ENCODE measurements at places on chromosomes 7 and 10.
A peak's percentile ranks its signal among the peaks of the same experiment; 100 is the strongest.

GRCh38 chr7:45098983-45099839 lies 10.4 kb upstream of the NACAD start:
- DNase-seq = no peak

- DNase-seq = peak; percentile 14
Observed at GRCh38 chr7:155198901-155199845, 98.5 kb upstream of the INSIG1 start.

- DNase-seq = no peak
Observed at GRCh38 chr7:11636274-11636673, 195.7 kb downstream of the THSD7A start.

- DNase-seq = no peak
Observed at GRCh38 chr10:3213208-3213607, 40.6 kb upstream of the PITRM1 start.

DNA sequence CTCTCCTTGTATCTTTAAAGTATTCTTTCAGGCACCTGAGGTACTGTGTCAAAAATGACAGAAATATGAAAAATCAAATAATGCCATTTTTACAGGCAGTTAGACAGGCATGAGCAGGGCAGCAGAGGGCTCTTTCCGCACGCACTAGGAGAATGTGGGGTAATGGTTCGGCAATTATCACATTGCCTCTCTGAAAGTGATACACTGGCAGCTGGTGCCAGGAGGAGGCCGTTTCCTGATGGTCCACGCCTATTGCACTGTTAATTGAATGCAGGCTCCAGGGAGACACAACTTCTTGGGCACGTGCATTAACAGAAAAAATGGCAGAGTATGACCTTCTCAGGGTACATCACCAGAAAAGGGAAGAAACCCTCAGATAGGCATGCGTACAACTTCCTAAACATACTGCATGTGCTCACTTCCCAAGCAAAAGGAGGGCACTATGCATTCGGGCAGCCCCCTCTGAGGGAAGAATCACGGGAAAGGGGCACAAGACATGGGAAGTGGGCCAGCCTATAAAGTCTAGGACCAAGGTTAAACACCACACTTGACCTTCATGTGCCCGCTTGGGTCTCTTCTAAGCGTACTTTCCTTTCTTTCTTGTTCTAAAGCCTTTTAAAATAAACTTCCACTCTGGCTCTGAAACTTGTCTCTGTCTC lies 161.7 kb downstream of the TNS3 start:
- no peak for DNase-seq

DNA sequence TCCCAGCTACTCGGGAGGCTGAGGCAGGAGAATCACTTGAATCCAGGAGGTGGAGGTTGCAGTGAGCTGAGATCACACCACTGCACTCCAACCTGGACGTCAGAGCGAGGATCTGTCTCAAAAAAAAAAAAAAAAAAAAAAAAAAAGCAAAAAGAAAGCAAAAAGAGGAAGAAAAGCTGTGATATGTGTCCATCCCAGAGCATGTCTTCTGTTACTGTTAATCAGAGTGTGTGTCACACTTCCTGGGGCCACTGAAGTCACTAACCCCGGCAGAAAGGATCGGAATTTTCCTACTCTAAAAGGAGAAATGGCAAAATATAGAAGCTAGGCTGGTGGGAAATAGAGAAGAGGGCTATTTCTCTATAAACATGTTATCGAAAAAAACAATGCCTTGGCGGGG lies 11.9 kb downstream of the PIK3AP1 start:
- no peak for DNase-seq

- DNase-seq = no peak
Observed at GRCh38 chr7:135390829-135391228, 119.1 kb downstream of the CNOT4 start.

DNA sequence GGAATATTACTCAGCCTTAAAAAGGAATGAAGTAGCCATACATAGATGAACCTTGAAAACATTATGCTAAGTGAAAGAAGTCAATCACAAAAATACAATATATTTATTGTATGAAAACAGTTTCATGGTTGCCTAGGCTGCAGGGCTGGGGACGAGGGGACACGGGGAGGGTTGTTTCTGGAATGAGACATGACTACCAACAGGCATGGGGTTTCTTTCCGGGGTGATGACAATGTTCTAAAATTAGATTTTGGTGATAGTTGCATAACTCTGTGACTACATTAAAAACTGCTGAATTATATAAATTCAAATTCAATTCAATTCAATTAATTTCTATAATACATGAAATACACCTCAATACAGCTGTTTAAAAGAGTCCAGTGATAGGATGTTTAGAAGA lies 88.0 kb downstream of the ARHGAP22 start:
- no peak for DNase-seq

GRCh38 chr10:98308669-98309365 lies 40.8 kb upstream of the LOXL4 start:
- DNase-seq = no peak

GRCh38 chr10:50937230-50937907 lies 51.9 kb upstream of the A1CF start:
- no peak for DNase-seq

DNA sequence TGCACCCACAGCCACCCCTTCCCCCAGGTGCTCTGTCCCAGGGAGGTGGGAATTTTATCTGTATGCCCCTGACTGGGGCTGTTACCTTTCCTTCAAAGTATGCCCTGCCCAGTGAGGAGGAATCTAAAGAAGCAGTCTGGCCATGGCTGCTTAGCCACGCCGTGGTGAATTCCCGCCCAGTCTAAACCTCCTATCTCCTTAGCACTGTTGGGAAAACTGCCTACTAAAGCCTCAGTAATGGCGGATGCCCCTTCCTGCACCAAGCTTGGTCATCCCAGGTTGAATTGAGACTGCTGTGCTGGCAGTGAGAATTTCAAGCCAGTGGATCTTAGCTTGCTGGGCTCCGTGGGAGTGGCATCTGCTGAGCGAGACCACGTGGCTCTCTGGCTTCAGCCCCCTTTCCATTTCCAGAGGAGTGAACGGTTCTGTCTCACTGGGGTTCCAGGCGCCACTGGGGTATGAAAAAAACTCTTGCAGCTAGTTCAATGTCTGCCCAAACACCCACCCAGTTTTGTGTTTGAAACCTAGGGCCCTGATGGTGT lies 87.2 kb downstream of the ABCC2 start:
- no peak for DNase-seq

Data from CD4-positive, alpha-beta T cell treated with Interleukin-15 for 4 hours (primary cell).